NCI-H1930 (cell line): ENCODE measurements at places on chromosomes 2 and 18.

- no peak for DNase-seq
Measured at GRCh38 chr2:84959566-84960506, 11.1 kb upstream of the KCMF1 start.

DNA sequence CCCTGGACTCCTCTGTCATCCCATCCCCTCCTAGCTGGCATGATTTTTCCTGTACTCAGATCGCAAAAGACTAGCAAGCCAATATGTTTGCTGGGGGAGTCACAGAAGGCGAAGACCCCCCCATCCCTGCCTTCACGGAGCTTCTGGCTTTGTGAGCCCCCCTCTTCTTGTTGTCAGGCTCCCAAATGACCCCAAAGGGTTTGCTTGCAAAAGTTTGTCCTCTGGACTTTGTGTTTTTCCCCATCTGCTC, 169.9 kb downstream of the SMAD7 start:
- DNase-seq, result no peak

DNA sequence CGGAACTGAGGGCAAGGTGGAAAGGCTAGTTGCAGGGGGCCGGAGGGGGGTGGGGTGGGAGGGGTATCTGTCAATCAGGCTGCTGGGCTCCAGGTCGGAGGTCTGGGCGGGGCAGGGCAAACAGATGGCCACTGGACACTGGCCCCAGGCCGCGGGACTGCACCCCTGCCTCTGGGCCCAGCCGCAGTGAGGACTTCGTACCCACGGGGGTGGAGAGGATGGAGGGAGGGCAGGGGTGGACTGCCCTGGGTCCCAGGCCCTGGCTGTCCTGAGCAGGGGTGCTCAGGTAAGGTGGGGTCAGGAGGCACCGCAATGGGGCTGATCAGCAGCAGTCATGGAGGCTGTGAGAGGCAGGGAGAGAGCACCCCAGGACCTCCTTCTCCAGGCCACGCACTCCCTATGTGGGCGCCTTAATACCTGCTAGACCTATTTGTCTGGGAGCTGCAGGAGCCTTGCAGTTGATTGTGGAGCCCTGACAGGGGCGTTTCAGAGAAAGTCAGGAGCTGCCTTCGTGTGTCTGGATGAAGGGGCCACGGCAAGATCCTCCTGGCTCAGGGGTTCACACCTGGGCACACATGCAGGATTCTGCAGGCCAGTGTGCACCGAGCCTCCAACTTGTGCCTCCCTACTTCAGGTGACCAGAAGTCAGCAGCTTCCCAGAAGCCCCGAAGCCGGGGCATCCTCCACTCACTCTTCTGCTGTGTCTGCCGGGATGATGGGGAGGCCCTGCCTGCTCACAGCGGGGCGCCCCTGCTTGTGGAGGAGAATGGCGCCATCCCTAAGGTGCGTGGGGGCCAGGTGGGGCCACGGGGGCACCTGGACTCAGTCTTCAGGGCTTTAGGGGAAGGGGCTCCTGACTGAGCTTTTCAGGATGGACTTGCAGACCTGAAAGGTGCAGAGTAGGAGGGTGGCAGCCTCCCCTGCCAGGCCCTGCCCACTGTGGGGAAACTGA, 1.5 kb downstream of the CTDSP1 start:
- no peak for DNase-seq

DNA sequence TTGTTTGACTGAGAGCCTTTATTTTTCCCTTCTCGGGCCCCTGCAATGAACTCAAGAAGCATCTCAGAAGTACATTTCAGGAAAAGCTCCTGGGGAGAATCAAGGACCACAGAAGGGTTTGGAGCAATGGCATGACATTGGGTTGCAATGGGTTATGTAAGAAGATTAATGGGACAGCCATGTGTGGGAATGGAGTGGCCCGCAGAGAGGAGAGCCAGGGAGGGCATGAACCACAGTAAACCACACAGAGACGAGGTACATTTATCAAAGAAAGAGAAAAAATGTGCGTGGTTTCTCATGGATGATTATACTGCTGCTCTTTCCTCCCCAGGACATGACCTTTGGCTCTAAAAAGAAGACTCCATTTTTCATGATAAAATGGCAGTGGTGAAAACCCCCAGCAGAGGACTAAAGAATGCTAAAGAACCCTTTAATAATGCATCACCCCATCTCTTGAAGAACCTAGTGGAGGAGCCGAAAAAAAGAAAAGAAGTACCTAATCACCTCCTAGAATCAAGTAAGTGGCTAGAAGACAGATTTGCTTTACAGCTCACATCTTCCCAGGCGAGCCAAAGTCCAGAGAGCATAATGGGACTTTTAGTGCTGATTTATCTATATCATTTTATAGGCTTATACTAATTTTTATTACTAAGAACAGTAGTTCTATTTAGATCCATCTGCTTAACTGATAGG, 1.7 kb downstream of the CFAP221 start:
- no peak for DNase-seq

GRCh38 chr2:188966079-188966571, 8.0 kb upstream of the COL3A1 start:
- no peak for DNase-seq

DNA sequence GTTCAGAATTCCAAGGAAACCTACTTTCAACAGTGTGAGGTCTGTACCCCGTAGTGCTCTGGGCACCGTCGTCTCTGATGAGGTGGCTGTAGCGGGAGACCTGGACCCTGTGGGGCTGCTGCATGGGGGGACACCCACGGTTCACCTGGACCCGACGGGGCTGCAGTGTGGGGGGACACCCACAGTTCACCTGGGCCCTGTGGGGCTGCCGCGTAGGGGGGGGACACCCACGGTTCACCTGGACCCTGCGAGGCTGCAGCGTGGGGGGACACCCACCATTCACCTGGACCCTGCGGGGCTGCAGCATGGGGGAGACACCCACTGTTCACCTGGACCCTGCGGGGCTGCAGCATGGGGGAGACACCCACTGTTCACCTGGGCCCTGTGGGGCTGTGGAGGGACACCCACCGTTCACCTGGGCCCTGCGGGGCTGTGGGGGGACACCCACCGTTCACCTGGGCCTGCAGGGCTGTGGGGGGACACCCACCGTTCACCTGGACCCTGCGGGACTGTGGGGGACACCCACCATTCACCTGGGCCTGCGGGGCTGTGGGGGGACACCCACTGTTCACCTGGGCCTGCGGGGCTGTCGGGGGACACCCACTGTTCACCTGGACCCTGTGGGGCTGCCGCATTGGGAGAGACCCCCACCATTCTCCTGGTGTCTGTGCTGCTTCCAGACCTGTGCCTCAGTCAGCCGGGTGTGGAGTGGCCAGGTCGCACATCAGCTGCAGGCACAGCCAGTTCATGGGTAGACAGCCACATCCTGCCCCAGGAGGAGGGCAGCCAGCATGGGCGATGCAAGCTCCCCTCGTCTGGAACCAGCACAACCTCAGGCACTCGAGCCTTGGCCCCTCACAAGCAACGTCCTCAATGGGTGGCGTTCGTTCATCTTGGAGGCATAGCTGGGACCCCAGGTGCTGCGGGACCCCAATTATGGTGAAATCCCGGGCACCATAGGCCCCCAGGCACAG, 114.5 kb downstream of the TMEM18 start:
- no peak for DNase-seq

DNA sequence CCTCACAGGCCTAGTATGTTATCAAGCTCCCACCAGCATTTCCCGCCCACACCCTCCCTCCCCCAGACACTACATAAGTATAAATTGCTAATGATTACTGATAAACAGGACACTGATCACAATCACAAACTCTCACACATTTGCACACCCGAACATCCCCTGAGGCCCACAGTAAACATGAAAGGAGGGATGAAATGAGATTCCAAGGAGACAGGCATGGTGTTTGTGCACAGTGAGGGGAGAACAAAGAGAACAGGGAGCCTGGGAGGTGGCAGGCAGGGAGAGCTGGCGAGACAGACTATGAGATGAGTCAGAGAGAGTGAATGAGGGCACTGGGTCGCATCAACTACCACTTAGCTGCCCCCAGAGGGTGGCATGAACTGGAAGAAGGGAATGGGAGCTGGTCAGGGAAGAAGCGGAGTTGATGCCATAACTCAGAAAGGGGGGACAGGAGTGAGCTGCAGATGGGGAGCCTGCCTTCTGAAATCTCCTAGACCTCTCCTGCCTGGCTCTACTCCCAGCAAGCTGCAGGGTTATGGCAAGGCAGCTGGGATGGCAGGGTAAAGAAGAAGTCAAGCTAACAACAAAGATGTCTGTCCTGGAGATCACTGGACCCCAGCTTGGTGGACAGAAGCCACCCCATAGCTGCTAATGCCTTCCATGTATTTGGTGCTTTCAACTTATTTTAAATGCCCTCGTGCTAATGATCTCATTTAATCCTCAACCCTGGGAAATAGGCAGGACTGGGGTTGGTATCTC, 5.1 kb downstream of the KIF3C start:
- DNase-seq, result no peak

GRCh38 chr18:30446605-30447004, 595.9 kb downstream of the DSC3 start:
- DNase-seq, result no peak

DNA sequence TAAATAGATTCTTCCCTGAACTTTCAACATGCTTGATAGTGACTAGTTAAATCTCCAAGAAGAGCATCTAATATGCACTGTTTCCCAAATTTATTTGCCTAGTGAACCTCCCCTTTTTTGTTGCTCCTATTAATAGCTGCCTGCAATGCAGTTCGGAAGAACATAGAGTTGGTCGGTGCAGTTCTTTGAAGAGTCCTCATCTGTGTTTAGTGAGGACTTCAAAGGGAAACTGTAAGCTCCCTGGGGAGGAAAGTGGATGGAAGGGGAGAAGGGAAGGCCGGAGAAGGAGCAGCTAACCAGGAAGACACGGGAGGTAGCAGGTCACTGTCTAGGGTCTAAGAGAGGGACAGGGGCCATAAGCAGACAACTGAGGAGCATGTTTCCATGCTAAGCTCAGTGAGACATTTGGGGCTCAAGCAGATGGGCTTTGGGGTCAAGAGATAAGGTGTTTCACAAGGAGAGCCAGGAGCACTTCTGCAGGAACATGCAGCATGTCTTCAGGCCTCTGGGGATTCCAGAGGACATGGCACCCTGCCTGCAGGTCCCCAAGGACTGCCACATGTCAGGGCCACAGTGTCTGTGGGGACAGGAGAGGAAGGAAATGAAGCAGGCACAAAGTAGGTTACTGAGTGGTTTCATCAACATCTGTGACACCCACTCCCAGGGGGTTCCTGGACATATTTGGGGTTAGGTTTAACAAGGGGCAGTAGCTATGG, 48.7 kb upstream of the ANXA4 start:
- no peak for DNase-seq

DNA sequence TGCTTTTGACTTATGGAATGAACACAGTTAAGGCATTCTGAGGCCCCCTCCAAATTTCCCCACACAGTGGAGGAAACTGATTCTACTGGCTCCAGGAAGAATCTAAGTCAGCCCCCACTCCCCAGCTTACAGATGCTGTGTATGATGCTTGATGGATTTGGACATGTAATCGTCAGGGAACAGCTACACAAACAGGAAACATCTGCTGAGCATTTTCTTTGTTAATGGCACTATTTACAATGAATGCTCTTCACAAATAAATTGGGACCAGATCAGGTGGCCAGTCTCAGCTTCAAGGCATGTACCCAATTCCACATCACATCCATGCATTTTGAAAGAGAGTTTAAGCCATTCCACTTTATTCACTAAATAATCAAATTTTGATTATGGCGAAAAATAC, 562.3 kb downstream of the SOX11 start:
- peak; percentile 60 for DNase-seq

DNA sequence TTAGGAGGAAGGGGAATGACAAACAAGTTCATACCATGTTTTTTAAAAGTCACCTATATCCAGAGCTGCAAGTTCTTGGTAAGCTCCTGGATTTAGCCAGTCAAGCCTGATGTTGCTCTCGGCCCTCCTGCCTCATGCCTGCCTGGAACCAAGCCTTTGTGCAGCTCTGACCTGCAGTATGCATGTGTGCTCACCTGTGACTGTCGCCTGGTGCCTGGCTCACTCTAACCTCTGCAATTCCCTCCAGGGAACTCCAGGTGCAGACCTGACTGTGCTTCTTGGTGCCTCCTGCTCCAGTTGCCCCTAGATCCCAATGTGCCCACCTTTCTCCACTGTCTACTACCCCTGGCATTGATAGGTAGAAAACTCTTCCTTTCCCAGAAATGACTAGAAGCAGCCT, 85.1 kb upstream of the ZBTB14 start:
- no peak for DNase-seq

DNA sequence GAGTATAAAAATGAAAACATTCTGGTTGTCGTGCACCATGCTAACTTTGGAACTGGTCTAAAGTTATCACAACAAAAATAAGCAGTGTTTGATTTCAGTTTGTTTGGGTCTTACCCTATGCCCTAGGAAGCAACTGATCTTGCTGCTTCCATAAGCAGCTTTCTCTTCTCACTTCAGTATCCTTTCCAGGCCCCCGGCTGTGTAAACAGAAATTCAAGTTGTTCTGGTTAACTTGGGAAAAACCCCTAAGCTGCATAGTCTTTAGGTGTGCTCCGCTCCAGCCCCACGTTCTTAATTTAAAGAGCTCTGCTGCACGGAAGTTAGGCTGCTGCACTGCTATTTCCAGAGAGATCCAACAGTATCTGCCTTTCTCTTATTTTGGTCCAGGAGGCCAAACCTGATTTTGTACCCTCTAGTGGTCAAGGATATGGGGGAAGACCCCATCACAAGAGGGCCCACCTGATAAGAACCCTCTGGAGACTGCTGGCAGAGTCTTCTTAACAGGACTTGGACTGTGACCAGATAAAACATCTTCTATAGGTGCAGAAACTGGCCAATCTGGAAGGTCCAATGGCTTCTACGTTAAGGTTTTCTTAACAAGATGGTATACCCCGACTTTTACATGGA, 69.1 kb downstream of the FEZ2 start:
- no peak for DNase-seq

DNA sequence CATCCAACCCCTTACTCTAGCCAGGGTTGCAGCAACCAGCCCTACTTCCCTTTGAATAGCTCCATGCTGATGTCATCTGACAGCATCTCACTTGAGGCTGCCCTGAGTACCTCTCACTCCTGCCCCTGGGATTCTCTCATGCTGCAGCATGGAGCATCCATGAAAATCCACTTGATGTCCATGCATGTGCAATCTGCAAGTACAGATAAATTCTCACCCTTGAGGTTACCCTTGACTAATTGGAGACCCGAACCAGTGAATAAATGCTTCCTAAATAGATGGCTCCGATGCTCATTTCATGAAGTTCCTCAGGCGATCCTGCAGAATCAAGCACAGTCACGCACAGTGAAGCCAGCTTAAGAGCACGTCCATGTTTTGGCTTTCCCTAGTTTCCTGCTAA, 298.3 kb downstream of the RBM43 start:
- no peak for DNase-seq

- DNase-seq, result no peak
Measured at GRCh38 chr2:85605406-85606115, 3.1 kb upstream of the TMEM150A start.

GRCh38 chr2:203225423-203226039, 13.3 kb upstream of the CYP20A1 start:
- no peak for DNase-seq

- no peak for DNase-seq
Measured at GRCh38 chr2:147433822-147434221, 411.0 kb upstream of the ACVR2A start.
